ENCODE measurements at places on chromosomes 7 and 10. TPM values are rescaled to one million over a fixed set of nuclear protein-coding genes. Genes with fewer than 3 reads are reported as not detected.

DNA sequence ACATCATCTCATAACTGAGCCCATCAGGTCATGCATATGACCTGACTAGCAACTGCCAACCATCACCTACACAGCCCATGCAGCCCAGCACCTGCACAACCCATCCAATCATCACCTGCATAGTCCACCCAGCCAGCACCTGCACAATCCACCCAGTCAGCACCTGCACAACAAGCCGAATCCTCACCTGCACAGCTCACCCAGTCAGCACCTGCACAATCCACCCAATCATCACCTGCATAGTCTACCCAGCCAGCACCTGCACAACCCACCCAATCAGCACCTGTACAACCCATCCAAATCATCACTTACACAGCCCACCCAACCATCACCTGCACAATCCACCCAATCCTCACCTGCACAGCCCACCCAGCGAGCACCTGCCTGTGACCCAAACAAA is 33.4 kb upstream of the WDFY4 start:
- no peak for DNase-seq

DNA sequence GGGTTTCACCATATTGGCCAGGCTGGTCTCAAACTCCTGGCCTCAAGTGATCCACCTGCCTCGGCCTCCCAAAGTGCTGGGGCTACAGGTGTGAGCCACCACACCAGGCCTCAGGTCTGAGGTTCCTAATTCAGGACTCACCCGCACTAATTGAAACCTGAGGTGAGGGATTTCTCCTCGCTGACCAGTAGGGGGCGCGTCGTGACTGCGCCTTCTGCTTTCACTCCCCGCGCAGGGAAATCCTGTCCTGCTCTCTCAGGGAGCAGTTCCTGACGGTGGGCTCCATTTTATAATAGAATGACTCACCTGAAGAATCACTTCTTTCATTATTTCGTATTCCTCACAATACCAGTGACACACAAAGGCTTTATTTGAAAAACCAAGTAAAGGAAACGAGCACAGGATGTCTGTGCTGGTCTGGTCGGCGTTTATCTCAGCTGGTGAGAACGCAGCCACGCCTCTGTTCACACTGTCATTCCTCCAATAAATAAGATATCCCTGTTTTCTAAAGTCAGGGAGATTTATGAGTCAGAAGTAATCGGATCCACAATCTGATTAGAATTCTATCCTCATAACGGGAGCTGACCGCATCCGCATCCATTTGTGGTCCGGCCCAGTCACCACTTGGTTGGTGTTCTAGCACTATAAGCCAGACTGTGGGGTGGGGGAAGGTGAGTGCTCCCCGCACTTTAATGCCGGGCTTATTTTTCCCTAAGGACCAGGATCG is 35.4 kb downstream of the BAG3 start:
- DNase-seq: no peak

EPDR1 gene
- total RNA-seq: 35.6 TPM

CABCOCO1 gene
- not detected for total RNA-seq

Data from omental fat pad (tissue), 4 donors.